ENCODE measurements at places on chromosomes 16 and 17.

DNA sequence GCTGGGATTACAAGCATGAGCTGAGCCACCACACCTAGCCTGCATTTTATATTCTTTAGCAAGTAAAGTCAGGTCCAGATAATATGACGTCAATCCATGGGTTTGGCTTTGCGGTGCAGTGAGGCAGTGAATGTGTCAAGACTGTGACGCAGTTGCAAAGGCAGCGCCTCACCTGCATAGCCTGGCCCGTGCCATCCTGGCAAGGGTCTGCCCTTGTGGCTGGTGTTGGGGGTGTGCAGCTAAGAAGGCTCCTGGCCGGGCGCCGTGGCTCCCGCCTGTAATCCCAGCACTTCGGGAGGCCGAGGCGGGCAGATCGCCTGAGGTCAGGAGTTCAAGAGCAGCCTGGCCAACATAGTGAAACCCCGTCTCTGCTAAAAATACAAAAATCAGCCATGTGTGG, 7.0 kb downstream of the PDF start:
- DNase-seq, result no peak

DNA sequence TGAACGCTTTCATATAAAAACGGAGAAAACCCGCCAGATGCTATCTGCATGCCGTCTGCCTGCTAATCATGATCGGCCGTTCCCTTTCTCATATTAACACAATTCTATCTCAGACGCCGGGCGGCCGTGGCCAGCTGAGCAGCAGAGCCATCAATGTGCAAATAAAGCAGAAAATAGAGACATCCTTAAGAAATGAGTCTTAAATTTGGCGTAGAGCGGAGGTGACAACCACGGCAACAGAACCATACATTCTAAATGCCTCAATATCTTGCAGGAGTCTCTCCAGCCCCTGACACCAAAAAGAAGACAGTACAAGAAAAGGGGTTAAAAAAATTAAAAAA, 2.7 kb upstream of the IRX5 start:
- DNase-seq, result no peak

DNA sequence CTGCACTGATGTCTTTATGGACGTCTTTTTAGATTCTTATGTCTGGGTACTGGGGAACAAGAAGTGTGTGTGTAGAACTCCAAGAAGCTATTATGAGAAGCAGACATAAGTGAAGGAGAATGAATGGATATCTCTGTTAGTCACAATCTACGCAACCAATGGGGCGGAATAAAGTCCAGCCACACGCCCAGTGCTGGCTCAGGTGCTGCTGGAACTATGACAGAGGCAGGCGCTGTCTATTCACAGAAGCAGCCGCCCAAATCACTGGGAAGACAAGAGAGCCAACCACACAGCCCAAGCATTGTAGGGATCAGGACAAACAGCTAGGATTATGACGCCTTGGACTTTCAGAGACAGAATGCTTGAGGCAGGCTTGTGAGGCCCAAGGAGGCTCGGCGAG, 43.9 kb upstream of the ICAM2 start:
- DNase-seq, result no peak

DNA sequence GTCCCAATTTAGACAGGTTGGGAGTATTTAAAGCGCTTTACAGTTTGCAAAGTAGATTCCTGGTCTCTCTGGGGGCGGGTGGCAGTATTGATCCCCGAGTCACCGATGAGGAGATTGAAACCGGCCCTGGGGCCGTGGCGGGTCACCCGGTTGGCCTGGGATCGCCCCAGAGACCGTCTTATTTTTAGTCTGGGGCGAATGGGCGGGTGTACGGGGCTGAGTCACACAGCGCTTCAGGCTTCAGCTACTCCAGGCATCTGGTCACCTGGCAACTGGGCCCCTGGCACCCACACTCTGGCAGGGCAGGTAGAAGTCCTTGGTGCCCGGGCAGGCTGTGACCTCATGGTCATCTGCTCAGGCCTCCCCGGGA, 669 bp downstream of the MIEF2 start:
- peak; percentile 64 for DNase-seq

- DNase-seq, result no peak
Measured at GRCh38 chr16:89742948-89743347, 21.6 kb downstream of the ZNF276 start.

DNA sequence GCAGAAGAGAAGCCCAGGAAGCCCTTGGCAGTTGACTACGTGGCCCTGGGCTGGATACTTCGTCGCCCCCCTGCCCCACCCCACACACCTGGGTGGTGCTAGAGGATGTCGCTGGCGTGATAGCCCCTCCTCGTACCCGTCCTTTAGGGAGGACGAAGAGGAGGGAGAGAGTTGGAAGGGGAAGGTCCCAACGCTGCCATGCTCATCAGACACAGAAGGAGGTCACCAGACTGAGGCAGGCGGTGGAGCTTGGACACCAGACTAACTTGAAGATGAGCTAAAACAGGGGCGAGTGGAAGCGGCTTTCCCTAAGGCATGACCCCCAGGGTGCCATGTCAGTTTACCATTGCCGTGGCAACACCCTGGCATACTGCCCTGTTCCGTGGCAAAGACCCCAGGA, 11.0 kb downstream of the AIPL1 start:
- no peak for DNase-seq

All from A549 (cell line).